HuH-7.5 (cell line): ENCODE measurements at places on chromosomes 12 and 14.

DNA sequence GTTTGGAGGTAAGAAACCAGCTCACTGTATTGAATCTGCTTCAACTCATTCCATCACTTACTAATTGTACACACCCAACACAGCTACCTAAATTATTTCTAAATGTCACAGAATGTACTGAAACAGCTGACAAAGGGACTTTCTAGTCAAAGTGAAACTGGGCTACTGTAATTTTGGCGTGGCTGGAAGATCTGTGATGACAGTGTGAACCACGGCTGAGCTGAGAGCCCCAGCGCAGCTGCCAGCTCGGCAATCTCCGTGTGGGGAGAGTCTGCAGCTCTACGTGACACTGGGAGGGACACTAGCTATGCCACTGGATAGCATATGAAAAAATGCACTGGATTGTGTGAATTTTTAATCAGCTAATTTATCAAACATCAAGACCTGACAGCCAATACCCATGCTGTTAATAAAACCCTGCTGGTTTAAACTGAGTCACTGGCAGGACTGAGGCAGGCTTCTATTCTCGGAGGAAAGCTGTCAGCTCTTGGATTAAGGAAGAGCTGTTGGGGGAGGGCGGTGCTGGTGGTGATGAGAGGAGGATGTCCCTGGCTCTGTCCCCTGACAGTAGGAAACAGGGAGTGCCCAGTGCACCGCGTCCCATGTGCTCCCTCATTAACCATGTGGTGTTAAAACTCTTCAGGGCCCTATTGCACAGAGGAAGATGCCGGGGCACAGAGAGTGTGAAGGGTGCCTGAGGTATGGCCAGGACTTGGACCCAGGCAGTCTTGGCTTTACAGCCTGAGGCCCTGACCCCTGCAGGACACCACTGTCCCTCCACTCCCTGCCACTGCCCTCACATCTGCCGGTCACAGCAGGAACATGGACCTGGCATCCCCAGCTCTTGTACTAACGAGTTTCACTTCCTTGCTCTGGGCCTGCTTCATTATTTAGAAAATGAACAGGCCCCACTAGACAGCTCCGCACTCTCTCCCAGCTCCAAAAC lies 13.3 kb downstream of the SLC15A4 start:
- no peak for DNase-seq

DNA sequence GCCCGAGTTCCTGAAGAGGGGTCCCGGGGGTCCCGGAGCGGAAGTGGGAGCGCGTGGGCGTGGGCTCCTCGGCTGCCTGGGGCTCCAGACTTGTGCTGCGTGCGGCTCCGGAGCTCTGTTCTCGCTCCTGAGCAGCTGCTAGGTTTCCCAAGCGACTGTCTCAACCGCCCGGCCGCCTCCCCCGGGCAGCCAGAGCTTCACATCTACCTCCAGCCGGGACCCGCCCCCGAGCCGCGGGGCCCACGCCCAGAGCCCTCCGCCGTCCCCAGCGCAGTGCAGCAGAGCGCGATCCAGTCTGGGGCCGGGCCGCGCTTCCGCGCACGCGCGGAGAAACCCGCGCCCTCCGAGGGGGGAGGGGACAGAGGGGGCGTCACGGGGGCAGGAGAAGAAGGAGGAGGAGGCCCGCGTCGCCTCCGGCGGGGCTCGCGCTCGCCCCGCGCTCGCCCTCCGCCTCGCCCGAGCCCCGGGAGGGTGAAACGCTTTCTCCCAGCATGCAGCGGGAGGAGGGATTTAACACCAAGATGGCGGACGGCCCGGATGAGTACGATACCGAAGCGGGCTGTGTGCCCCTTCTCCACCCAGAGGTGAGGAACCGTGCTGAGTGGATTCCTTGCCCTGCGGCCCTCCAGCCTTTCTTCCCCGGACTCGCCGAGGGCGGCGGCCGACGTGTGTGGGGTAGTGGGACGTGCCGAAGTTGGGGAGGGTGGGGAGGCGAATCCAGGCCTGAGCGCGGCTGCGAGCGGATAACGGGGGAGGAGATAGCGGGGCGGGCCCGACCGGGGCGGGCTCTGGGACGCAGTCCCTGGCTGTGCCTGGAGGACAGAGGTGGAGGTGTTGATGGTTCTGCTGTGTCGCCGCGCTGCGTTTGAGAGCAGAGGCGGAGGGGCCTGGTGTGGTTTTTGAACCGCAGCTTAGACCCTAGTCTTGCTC lies at the start of gene ZDHHC17:
Gene ZDHHC17 (plus strand): TSS at position 370 of the 930 bp plus-strand sequence. CDS start 122 bp downstream, at position 492.
- DNase-seq, result peak; percentile 79

DNA sequence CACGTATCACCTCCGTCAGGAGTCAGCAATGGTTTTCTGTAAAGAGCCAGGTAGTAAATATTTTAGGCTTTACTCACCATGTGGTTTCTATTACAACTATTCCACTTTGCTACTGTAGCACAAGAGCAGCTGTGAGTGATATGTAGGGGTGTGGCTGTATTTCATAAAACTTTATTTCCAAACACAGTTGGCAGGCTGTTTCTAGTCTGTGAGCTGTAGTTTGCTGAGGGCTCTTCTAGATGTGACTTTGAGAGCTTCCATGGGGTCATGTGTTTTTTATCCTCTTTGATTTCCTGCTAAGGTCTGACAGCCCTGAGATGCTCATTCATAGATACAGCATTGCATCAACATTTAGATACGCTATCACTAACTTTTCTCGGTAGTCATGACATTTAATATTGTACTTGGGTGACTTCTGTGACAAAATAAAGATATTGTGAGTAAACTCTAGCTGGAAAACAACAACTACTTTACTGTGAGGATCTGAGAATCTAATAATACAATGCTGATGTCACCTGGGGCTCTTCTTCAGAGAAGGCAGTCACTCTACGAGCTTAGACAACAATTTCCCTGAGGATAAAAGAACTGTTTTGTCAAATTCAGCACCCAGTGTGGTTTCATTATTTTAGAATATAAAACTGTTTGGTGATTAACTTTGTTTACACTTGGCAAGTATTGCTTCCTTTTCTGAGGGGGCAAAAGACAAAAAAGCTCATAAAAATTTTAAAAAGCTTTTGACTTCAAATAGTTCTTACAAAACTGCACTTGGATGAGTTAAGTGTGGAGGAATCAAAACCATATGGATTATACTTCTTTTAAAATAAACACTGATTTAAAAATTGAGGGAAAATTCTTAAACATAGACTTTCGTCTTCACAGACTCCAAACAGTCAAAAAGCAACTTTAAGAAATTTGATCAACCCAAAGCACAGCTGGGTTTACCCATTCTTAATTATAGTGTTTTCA lies 231.2 kb upstream of the DCN start:
- DNase-seq, result no peak

GRCh38 chr12:128840862-128841468 lies 12.3 kb upstream of the GLT1D1 start:
- DNase-seq, result no peak

GRCh38 chr12:46946137-46946536 lies 120.3 kb upstream of the SLC38A4 start:
- no peak for DNase-seq

GRCh38 chr12:52351196-52352059 lies 15.9 kb downstream of the KRT85 start:
- DNase-seq, result no peak

GRCh38 chr14:90483571-90483974 lies 86.7 kb downstream of the CALM1 start:
- no peak for DNase-seq
